Left ventricle myocardium inferior (tissue), 1 donor: ENCODE measurements at places on chromosomes 6 and 20. TPM values are rescaled to one million over a fixed set of nuclear protein-coding genes. Genes with fewer than 3 reads are reported as not detected.
A peak's percentile ranks its signal among the peaks of the same experiment; 100 is the strongest.

Gene GNMT
- 0.77 TPM for total RNA-seq

Gene ADGRF5
- 42.1 TPM for total RNA-seq

Gene TMC2
- total RNA-seq: not detected

Gene RIPOR2
- 3.1 TPM for total RNA-seq

Gene PHACTR3
- 4.3 TPM for total RNA-seq

Gene ARMH2
- not detected for total RNA-seq

GRCh38 chr6:30792786-30793185 is 48.4 kb upstream of the IER3 start:
- no peaks in the 10 kb centered on the region for H3K36me3 ChIP-seq
- H3K4me1 ChIP-seq: peaks cover 4% of the 10 kb centered on the region
- no peak for DNase-seq
- no peak overlapping the region for H3K4me3 ChIP-seq
- H3K27ac ChIP-seq: peak overlapping the region; percentile 78

DNA sequence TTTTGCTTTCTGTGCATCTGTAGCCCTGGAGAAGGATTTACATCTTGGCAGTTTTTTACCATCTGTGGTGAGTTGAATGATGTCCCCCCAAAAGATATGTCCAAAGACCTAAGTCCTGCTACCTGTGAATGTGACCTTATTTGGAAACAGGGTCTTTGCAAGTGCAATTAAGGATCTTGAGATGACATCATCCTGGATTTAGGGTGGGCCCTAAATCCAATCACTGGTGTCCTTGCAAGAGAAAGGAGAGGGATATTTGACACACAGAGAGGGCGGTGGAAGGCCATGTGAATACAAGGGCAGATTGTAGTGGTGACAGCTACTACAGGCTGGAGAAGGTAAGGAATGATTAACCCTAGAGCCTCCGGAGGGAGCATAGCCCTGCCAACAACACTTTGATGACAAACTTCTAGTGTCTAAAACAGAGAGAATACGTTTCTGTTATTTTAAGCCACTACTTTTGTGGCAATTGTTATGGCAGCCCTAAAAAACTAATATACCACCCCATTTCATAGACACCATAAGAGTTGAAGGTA is 35.1 kb downstream of the MKKS start:
- no peaks in the 10 kb centered on the region for H3K36me3 ChIP-seq
- no peak overlapping the region for H3K27ac ChIP-seq
- H3K4me1 ChIP-seq: no peaks in the 10 kb centered on the region
- H3K4me3 ChIP-seq: no peak overlapping the region

- H3K4me3 ChIP-seq: no peak overlapping the region
- H3K27me3 ChIP-seq: no peaks in the 10 kb centered on the region
- H3K27ac ChIP-seq: peak overlapping the region; percentile 33
- peaks cover 5% of the 10 kb centered on the region for H3K4me1 ChIP-seq
- DNase-seq: no peak
Observed at GRCh38 chr6:138909975-138910374, 78.1 kb downstream of the REPS1 start.

- no peak for DNase-seq
- H3K4me1 ChIP-seq: no peaks in the 10 kb centered on the region
Observed at GRCh38 chr6:159395609-159396008, 226.4 kb downstream of the FNDC1 start.

- no peaks in the 10 kb centered on the region for H3K4me1 ChIP-seq
- peaks cover 9% of the 10 kb centered on the region for H3K27me3 ChIP-seq
- H3K27ac ChIP-seq: no peak overlapping the region
- no peak overlapping the region for H3K4me3 ChIP-seq
- DNase-seq: no peak
- H3K36me3 ChIP-seq: no peaks in the 10 kb centered on the region
Observed at GRCh38 chr6:12229332-12229731, 60.8 kb upstream of the EDN1 start.

DNA sequence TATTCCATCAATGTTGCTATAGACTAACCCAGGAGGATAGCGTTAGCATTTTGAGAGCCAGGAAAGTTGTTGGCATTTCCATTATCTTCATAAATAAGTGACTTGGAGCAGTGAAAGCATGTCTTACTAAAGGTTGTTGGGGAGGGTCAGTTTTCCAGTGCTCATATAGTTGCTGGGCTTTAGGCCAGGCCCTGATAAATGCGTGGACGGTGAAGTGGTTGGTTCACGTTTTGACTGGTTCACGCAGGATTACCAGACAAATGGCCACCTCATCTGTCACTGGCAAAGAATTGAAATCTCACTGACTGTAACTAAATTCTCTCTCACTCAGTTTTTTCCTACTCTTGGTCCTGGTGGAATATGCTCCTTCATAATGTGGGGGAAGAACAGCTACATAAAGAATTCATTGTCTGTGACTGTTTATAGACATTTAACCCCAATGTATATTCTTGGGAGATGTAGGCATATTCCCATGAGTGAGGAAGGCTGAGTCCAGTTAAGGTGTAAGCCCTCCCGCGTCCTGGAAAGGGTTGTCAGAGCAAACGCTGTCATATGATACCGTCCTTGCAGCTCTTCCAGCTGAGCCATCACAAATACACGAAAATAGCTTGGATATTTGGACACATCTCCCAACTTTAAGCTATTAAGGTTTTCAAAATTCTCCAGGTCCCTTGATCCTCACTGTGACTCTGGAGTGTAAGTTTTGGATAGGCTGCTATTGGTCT is 27.8 kb downstream of the LRRC1 start:
- no peaks in the 10 kb centered on the region for H3K36me3 ChIP-seq
- no peaks in the 10 kb centered on the region for H3K27me3 ChIP-seq
- no peak overlapping the region for H3K27ac ChIP-seq
- no peak for DNase-seq
- peaks cover 26% of the 10 kb centered on the region for H3K4me1 ChIP-seq

- no peak overlapping the region for H3K27ac ChIP-seq
- H3K36me3 ChIP-seq: no peaks in the 10 kb centered on the region
Observed at GRCh38 chr6:12249541-12250382, 40.4 kb upstream of the EDN1 start.

GRCh38 chr20:10771435-10772140 is 97.8 kb upstream of the JAG1 start:
- no peak overlapping the region for H3K27ac ChIP-seq
- no peak overlapping the region for H3K4me3 ChIP-seq
- H3K36me3 ChIP-seq: no peaks in the 10 kb centered on the region
- H3K27me3 ChIP-seq: no peaks in the 10 kb centered on the region
- no peaks in the 10 kb centered on the region for H3K4me1 ChIP-seq

DNA sequence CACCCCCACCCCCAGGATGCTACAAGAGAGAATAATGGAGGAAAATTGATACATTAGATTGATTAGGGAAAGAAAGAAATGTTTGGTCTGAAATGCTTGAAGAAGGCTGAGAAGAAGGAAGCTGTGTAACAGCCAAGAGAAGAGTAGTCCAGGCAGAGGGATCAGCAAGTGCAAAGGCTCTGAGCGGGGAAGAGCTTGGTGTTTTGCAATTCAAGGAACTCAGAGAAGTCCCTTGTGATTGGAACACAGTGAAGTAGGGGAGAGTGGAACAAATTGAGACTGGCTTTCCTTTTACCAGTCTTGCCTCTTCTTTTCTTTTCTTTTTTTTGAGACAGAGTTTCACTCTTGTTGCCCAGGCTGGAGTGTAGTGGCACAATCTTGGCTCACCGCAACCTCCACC is 76.6 kb upstream of the CHD6 start:
- H3K27me3 ChIP-seq: no peaks in the 10 kb centered on the region
- no peak overlapping the region for H3K4me3 ChIP-seq
- H3K27ac ChIP-seq: no peak overlapping the region
- peaks cover 18% of the 10 kb centered on the region for H3K4me1 ChIP-seq

- DNase-seq: no peak
- no peaks in the 10 kb centered on the region for H3K27me3 ChIP-seq
- H3K36me3 ChIP-seq: no peaks in the 10 kb centered on the region
- no peaks in the 10 kb centered on the region for H3K4me1 ChIP-seq
Observed at GRCh38 chr20:14523090-14523489, 185.7 kb upstream of the FLRT3 start.

- H3K4me1 ChIP-seq: no peaks in the 10 kb centered on the region
- H3K27ac ChIP-seq: no peak overlapping the region
- no peaks in the 10 kb centered on the region for H3K36me3 ChIP-seq
- no peak for DNase-seq
- no peak overlapping the region for H3K4me3 ChIP-seq
- no peaks in the 10 kb centered on the region for H3K27me3 ChIP-seq
Observed at GRCh38 chr6:127855542-127856159, 45.2 kb downstream of the THEMIS start.

DNA sequence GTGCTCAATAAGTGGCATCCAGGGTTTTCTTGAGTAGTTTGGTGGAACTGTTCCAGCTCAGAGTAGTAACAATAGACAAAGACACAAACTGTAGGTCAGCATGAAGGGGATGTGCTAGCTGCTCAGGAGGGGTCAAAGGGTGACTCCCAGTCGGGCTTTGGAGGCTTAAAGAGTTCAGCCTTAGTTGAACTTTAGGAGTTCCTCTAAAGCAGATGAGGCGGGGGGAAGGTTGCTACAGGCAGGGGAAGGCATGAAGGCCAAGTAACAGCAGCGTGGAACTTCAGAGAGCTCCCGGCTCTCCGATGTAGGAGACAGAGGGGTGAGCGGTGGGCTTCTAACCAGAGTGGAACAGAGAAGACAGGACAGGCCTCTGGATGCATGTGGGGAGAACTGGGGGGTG is 115.5 kb upstream of the CD93 start:
- no peak for DNase-seq
- peaks cover 50% of the 10 kb centered on the region for H3K4me1 ChIP-seq
- no peaks in the 10 kb centered on the region for H3K36me3 ChIP-seq
- no peak overlapping the region for H3K27ac ChIP-seq
- H3K4me3 ChIP-seq: no peak overlapping the region

GRCh38 chr6:10582774-10583508 is 61.8 kb downstream of the GCNT2 start:
- H3K4me1 ChIP-seq: peaks cover 27% of the 10 kb centered on the region
- no peaks in the 10 kb centered on the region for H3K36me3 ChIP-seq
- peaks cover 25% of the 10 kb centered on the region for H3K27me3 ChIP-seq
- peak overlapping the region; percentile 82 for H3K27ac ChIP-seq
- DNase-seq: no peak

- no peaks in the 10 kb centered on the region for H3K36me3 ChIP-seq
- H3K27ac ChIP-seq: no peak overlapping the region
- no peak overlapping the region for H3K4me3 ChIP-seq
- H3K27me3 ChIP-seq: peaks cover 97% of the 10 kb centered on the region
- H3K4me1 ChIP-seq: peaks cover 12% of the 10 kb centered on the region
- DNase-seq: no peak
Observed at GRCh38 chr20:725491-725890, 42.8 kb downstream of the SLC52A3 start.

DNA sequence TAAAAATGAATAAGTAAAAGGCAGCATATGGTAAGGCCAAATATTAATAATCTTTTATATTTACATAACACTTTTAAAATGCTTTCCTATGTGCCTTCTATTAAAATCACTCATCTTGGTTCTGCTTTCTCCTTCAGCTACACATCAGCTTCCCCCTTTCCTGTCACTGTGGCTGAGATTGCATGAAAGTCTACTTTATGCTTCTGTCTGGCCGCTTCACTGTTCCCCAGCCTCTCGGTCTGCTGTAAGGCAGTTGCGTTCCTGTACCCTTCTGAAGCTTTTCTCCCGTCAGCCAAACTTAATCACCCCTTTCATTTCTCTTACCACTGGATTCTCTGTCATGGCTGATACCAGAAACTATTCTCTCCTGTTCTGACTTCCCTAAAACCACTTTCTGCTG is 34.6 kb downstream of the SOX4 start:
- no peaks in the 10 kb centered on the region for H3K4me1 ChIP-seq
- no peak for DNase-seq
- H3K27ac ChIP-seq: no peak overlapping the region
- no peaks in the 10 kb centered on the region for H3K27me3 ChIP-seq
